ENCODE measurements at places on chromosomes 5 and 9. TPM values are rescaled to one million over a fixed set of nuclear protein-coding genes. Genes with fewer than 3 reads are reported as not detected.

Gene LAMC3
- polyA plus RNA-seq, result 0.45 TPM

Gene MZB1
- polyA plus RNA-seq, result 1.9 TPM

Gene SOHLH1
- polyA plus RNA-seq, result not detected

Gene PCDHB4
- 0.90 TPM for polyA plus RNA-seq

Gene NTNG2
- 0.67 TPM for polyA plus RNA-seq

Gene STPG3
- polyA plus RNA-seq, result 0.16 TPM

Gene SEMA5A
- 1.5 TPM for polyA plus RNA-seq

Gene VCP
- 53.4 TPM for polyA plus RNA-seq

Gene C9orf153
- 0.19 TPM for polyA plus RNA-seq

Gene TBC1D13
- polyA plus RNA-seq, result 16.2 TPM

Gene PHF24
- polyA plus RNA-seq, result 0.03 TPM

Gene VAV2
- polyA plus RNA-seq, result 6.0 TPM

Gene GFPT2
- polyA plus RNA-seq, result 83.0 TPM

Gene ARSI
- polyA plus RNA-seq, result 1.1 TPM

Gene DOCK2
- polyA plus RNA-seq, result 1.3 TPM

Gene ST8SIA4
- polyA plus RNA-seq, result 0.45 TPM

Gene HDAC3
- 35.3 TPM for polyA plus RNA-seq

Gene TAF11L3
- polyA plus RNA-seq, result not detected

Gene CER1
- polyA plus RNA-seq, result not detected

Gene POU5F2
- not detected for polyA plus RNA-seq

Gene CD72
- polyA plus RNA-seq, result 3.0 TPM

Gene AK8
- 0.66 TPM for polyA plus RNA-seq

Gene SHB
- 18.9 TPM for polyA plus RNA-seq

Gene OTP
- polyA plus RNA-seq, result not detected

Gene ENTPD2
- polyA plus RNA-seq, result 1.3 TPM

Gene RFX3
- polyA plus RNA-seq, result 0.79 TPM

Gene CCDC192
- polyA plus RNA-seq, result 0.79 TPM

Gene PCDHB13
- 1.3 TPM for polyA plus RNA-seq

Gene PSD2
- polyA plus RNA-seq, result 0.11 TPM

Gene CLTB
- polyA plus RNA-seq, result 128 TPM

Gene RC3H2
- 4.7 TPM for polyA plus RNA-seq

Gene FOXD4
- polyA plus RNA-seq, result 0.14 TPM

Gene OBP2B
- polyA plus RNA-seq, result not detected

Gene FAM221B
- 0.03 TPM for polyA plus RNA-seq

Gene ARSB
- 1.8 TPM for polyA plus RNA-seq

Gene FGD3
- polyA plus RNA-seq, result 7.7 TPM

Gene PCDHA8
- 0.01 TPM for polyA plus RNA-seq

Gene ZFP37
- polyA plus RNA-seq, result 0.70 TPM

Gene TMEM141
- polyA plus RNA-seq, result 89.2 TPM

Gene IFNA13
- polyA plus RNA-seq, result not detected

Gene IRGM
- polyA plus RNA-seq, result not detected

Gene IER5L
- polyA plus RNA-seq, result 16.8 TPM

Gene LCN1
- not detected for polyA plus RNA-seq

Gene DNAH5
- polyA plus RNA-seq, result 0.85 TPM

Gene MAMDC2
- 8.8 TPM for polyA plus RNA-seq

Gene WNK2
- 22.2 TPM for polyA plus RNA-seq

Gene LMX1B
- polyA plus RNA-seq, result 0.90 TPM

Gene PPP3R2
- not detected for polyA plus RNA-seq

Gene SYK
- polyA plus RNA-seq, result 6.1 TPM

Gene ACOT12
- not detected for polyA plus RNA-seq

Gene WNT8A
- polyA plus RNA-seq, result not detected

Gene GABRA1
- polyA plus RNA-seq, result not detected
